ENCODE measurements at places on chromosomes 16 and 17.

DNA sequence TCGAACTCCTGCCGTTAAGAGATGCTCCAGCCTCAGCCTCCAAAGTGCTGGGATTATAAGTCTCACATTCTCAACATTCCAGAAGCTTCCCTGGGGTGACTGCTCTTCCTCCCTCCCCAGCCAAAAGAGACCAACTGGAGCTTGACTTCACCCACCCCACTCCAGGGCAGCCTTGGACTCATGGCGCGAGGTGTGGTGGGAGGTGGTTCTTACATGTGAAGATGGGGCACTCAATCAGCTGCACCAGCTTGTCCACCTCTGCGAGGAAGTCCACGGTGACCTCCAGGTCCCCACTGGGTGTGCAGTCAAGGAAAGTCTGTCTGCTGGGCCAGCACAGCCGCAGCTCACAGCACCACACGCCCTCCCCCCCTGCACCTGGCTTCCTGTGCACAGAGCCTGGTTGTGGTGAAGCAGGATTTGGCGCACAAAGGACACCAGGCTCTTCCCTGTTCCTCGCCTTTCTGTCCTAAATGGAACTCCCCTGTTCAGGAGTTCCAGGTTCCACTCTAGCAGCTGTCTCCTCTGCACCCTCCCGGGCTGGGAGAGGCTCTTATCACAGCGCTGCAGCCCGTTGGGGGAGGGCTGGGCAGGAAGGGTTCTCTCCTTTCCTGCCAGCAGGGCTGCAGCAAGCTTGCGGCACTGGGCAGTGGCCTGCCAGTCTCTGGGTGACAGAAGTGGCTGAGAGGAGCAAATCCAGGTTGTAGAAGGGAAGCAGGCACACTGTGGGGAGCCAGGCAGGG is 9.6 kb upstream of the MTSS2 start:
- DNase-seq, result no peak

DNA sequence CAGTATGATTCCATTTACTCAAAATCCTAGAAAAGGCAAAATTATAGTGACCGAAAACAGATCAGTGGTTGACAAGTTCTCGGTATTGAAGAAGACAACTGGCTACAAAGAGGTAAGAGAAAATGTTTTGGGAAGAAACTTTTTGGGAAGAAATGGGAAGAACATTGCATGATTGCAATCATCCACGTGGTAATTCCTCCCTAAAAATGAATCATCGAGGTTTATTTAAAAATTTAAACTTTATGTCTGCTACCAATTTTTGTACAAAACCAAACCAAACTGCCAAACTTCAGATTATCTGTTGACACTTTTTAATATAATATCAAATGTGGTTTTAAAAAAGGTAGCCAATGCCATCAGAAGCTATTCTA is 8.1 kb downstream of the SMURF2 start:
- no peak for DNase-seq

- no peak for DNase-seq
Observed at GRCh38 chr16:2767140-2767731, 9.8 kb downstream of the ELOB start.

DNA sequence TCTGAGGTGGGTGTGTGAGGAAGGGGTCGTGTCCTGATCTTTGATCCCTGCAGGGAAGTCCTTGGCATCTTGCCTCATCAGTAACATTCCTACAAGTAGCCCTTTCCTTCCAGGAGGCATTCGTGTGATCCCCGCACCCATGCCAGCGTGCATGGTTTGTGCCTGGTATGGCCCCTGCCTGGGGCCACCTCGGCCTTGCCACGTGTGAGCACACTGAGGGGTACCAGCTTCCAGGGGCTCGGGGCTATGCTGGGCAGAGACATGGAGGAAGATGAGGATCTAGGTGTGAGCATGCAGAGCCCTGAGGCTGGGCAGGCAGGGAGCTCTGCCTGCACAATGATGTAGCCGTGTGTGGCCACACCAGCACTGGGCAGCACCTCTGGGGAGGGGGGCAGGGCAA is 6.0 kb downstream of the HSD3B7 start:
- no peak for DNase-seq

GRCh38 chr16:19766988-19767387 is 48.9 kb downstream of the IQCK start:
- no peak for DNase-seq

- DNase-seq, result no peak
Observed at GRCh38 chr16:86670750-86671234, 92.4 kb downstream of the FOXL1 start.

DNA sequence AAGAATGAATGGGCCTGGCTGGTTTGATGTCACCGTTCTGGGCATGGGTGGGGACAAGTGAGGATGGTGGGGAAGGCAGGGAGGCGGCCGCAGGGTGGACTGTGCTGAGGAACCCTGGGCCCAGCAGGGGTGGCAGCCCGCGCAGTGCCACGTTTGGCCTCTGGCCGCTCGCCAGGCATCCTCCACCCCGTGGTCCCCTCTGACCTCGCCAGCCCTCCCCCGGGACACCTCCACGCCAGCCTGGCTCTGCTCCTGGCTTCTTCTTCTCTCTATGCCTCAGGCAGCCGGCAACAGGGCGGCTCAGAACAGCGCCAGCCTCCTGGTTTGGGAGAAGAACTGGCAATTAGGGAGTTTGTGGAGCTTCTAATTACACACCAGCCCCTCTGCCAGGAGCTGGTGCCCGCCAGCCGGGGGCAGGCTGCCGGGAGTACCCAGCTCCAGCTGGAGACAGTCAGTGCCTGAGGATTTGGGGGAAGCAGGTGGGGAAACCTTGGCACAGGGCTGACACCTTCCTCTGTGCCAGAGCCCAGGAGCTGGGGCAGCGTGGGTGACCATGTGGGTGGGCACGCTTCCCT is 6.5 kb upstream of the SERPINF1 start:
- DNase-seq, result no peak

- DNase-seq, result no peak
Observed at GRCh38 chr16:59385959-59386358, 651.8 kb upstream of the GOT2 start.

GRCh38 chr17:39845052-39845846 is 18.9 kb downstream of the IKZF3 start:
- no peak for DNase-seq

GRCh38 chr16:72961115-72961832 is 86.7 kb downstream of the ZFHX3 start:
- no peak for DNase-seq

DNA sequence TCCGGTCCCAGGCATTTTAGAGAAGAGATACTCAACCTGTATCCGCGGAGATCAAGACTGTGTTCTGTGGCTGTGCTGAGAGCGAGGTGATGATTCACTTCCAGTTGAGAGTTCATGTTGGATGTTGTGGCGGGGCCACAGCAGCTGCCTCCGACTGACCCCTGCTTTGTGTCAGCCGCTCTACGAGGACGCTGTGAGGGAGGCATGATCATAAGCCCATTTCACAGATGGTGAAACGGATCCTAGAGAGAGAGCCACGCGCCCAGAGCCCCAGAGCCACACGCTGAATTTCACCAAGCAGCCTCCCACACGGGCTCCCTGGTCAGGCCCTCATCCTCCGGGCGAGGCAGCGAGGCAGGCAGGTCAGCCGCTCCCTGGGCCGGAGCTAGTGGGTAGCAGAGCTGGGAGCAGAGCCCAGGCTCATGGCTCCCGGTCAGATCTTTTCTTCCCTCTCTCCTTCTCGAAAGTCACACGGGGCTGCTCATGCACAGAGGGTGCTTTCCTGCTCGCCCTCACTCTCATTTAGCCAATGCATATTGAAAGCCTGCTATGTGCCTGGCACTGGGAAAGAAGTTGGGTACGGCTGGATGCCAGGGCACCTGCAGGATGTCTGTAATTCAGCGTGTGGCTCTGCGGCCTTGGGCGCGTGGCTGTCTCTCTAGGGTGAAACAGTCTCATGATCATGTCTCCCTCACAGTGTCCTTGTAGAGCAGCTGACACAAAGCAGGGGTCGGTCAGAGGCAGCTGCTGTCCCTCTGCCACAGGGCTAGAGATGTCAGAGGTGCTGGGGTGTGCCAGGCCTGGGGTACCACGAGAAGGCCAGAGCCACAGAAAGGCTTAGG is 155.6 kb upstream of the CHMP6 start:
- DNase-seq, result no peak

- no peak for DNase-seq
Observed at GRCh38 chr16:86403541-86404163, 106.7 kb upstream of the FOXF1 start.

GRCh38 chr16:88453217-88453531 is at the start of gene ZFPM1:
Gene ZFPM1 (plus strand): TSS chr16:88453280. CDS start chr16:88453639, 359 bp downstream.
- no peak for DNase-seq

- DNase-seq, result no peak
Observed at GRCh38 chr17:332023-332422, 20.6 kb downstream of the RPH3AL start.

DNA sequence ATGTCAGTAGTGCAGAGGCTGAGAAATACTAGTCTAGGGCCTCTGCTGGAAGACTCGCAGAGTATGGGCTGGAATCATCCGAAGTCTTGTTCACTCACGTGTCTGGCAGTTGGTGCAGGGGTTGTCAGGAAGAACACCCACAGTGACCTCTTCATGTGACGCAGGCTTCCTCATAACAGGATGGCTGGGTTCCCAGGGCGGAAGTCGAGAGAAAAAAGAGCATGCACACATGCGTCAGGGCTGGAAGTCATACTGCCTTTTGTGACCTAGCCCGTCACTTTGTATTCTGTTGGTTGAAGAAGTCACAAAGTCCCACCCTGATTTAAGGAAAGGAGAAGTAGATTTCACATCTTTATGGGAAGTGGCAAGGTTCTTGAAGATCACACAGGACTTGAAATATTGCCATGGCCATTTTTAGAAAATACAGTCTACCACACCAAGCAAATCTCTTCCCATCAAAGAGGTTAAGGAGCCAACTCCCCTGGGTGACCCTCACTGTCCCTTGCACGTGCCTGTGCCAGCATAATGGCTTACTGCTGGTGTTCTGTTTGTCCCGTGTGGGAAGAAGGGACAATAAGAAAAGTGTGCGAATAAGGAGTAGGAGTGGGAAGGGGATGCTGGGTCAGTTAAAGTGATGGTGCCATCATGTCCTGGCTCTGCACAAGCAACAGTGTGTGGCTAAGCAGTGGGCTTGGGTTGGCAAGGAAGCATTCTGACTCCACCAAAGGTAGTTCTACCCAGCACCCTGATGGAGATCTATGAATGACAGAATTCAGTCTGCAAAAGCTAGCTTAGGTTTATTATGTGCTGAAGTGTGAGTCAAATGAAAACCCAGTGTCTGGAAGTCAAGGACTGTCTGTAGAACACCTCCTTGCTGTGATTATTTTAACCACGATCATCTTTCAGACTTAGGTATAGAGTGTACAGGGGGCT is 28.1 kb downstream of the HEATR3 start:
- DNase-seq, result no peak

Data from activated CD8-positive, alpha-beta memory T cell treated with anti-CD3 and anti-CD28 coated beads, Interleukin-2, amount 50 U/mL, for 4 hours (primary cell).